Fibroblast of skin of right biceps (primary cell): ENCODE measurements at places on chromosomes 1 and 21.

DNA sequence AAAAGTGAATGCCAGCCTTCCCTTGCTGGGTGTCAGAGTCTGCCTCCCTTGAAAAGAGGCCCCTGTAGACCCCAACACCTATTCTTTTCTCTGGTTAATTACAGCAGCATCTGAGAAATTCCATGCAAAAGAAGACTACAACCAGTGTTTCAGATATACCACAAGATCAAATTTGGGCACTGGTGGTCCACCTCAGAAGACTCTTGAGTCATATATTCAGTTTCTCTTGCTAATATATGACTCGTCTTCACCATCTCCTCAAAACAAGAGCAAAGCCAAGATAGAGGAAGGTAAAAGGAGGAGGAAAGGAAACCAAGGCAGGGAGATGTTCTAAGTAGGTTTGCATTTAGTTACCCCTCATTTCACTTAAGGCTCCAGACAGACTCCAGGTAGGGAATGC, 259.9 kb downstream of the ZNF648 start:
- no peak for DNase-seq

GRCh38 chr1:81937791-81938450, 137.2 kb downstream of the ADGRL2 start:
- DNase-seq = no peak

DNA sequence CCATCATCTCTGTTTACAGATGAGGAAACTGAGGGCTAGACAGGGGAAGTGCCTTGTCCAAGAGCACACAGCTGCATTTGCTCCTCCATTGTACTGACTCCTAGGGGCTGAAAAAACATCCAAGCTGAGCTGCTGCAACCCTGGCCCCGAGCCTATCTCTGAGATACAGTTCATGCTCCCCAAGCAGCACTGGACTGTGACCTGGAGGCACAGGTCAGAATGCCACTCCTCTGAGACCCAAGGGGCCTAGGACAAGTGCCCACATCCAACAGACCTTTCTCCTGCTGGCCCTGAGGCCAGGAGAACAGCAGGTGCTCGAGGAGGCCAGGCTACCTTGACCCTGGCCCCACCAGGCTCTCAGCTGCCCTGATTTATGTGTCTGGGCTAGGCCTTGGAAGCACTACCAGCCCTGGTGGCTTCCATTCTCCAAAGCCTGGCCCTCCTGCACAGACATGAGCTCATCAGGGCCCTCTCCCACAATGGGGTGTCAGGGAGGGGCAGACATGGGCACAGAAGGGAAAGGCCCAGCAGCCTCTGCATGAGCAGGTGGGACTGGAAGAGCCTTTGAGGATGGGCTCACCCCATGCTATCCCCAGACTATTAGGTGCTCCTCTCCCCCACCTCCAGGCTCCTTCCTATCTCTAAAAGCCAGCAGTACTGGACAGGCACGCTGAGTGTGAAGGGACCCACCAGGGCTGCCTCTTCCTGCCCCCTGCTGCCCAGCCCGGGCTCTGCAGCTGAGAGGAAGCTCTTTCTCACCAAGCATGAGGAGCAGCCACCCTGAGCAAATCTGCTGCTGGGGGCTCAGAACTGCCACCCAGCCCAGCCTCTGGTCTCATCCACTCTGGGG, 18.8 kb downstream of the ADGRB2 start:
- peak; percentile 65 for DNase-seq

DNA sequence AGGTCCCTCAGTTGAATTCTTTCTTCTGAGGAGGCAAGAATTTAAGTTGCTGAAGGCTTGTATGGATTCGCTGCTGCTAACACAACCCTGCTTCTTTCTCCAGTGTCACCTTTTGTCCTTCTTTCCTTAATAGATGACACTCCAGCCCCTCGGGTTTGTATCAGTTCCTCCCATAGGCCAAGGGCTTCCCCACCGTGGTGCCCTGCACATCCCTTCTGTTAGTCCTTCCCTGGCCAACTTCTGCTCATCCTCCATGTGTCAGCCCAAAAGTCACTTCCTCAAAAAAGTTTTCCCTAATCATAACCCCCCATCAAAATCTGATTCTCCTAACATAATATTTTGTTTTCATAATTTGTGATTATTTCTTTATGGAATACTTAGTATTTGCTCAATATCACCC, 190.4 kb downstream of the RHOU start:
- no peak for DNase-seq

DNA sequence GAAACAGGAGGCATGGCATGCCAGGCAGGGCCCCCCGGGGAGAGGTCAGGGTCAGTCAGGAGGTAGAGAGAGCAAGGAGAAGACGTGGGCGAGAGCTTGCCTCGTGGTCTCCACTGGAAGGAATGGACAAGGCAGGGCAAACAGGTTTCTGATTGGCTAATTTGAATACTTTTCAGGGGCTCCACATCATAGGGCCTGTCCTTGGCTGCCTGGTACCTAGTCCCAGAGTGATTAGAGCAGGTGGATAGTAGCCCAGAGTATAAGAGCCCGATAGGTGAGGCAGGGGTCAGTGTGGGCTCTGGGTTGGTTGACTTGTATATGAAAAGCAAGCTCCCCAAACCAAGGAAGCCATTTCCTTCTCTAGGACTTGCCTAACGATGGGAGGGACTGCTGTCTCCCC, 178.6 kb downstream of the ZP4 start:
- DNase-seq = no peak

GRCh38 chr1:204344665-204345355, 14.9 kb downstream of the PLEKHA6 start:
- DNase-seq = peak; percentile 37

GRCh38 chr1:86521522-86521891, 25.4 kb upstream of the CLCA4 start:
- no peak for DNase-seq

DNA sequence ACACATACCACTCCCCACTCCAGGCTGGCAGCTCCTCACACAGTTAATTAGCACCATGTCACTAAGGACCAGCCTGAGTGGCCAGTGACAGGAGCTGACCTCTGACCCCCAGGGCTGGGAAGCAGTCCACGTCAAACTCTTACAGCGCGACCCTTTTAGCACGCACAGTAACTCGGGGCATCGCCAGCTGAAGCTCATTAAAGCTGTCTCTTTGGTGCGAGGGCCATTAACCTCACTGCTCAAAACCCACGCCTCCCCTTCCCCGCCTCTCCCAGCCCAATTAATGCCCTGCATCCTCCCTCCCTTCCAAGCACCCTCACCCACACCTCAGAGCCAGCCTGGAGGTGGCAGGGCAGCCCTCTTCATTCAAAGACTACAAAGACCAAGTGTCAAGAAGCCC, 31.7 kb downstream of the DMAP1 start:
- no peak for DNase-seq

DNA sequence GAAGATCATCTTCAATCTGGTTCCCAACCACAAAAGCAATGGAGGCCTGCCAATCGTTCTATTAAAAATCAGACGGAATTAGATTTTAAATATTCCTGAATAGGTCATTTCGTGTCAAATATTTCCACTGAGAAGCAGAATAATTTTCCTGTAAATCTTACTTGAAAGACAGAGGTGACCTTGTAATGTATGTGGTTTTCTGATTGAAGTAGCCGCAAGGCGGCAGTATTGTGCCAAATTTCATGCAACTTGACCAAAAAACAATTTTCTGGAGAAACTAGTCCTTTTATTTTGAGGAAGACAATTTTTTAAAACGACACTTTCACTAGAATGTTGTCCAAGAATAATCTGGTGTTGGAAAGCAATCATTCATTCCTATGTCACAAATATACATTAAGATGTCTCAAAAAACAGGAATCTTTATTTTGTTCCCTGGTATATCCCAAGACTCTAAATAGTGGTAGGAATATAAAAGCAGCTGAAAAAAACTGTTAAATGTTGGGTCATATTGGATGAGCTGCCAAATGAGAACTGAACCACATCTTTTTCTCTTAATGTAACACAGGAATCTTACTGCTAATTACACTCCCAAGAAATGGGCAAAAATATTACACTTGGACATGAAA, 33.6 kb downstream of the SPAG17 start:
- DNase-seq = peak; percentile 66

GRCh38 chr1:21655259-21655658, 13.9 kb downstream of the RAP1GAP start:
- no peak for DNase-seq

DNA sequence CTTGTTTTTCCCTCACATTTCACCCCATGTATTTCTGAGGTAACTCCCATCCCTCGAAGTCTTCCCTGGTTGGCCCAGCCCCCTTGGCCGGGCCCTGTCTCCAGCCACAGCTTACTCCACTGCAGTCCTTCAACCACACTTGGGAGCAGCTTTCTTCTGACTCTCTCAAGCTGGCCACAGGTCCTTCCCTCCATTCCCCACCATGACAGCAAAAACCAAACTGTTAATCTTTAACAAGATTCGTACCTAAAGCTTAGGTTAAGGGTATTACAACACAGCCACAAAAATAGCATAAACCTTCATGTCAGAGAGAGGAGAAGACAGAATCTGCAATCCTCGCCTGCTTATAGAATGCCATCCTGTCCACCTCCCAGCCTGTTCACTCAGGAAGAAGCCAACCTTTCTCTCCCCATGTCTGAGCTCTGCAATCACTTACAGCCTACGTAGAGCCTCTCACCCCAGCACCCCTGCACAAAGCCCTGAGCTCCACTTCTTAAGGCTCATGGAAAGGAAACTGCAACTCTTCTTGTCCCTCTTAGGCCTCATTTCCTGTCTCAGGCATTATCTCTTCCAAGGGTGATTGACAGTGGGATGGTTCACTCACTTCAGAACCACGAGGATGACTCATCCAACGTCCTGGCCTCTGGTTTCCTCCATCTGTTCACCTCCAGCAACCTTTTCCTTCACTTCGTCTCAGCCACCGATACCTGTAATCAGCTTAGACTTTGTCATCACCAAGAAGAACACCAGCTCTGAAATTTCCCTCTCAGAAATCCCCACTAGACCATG, 72.8 kb downstream of the CD2 start:
- peak; percentile 48 for DNase-seq

DNA sequence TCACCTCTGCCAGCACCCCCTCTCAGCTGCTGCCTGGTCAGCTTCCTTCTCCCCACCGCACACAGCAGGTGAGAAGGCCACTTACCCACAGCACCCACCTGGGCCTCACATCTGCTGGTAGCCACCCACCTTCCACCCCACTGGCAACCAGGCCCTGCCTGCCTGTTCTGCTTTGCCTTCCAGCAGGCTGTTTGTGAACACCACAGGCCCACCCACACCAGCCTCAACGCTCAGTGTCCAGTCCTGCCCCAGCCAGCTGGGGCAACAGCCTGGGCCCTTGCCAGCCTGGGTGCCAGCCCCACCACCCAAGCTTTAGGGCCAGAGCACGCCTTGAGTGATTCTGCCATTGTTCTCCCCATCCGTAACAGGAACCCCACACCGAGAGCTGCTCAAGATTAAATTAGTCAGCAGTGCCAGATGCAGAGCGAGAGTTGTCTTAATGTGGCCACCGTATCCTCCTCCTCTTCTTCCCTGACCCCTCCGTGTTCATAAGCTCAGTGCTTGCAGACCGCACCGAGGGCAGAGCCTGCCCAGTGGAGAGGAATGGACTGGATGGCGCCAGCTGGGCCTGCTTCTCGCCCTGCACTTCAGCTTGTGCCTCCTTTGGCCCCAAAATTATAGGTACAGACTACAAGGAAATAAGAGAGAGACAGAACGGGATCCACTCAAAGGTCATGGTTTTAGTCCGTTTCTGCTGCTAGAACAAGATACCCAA, 120.3 kb upstream of the COL6A1 start:
- DNase-seq = no peak

DNA sequence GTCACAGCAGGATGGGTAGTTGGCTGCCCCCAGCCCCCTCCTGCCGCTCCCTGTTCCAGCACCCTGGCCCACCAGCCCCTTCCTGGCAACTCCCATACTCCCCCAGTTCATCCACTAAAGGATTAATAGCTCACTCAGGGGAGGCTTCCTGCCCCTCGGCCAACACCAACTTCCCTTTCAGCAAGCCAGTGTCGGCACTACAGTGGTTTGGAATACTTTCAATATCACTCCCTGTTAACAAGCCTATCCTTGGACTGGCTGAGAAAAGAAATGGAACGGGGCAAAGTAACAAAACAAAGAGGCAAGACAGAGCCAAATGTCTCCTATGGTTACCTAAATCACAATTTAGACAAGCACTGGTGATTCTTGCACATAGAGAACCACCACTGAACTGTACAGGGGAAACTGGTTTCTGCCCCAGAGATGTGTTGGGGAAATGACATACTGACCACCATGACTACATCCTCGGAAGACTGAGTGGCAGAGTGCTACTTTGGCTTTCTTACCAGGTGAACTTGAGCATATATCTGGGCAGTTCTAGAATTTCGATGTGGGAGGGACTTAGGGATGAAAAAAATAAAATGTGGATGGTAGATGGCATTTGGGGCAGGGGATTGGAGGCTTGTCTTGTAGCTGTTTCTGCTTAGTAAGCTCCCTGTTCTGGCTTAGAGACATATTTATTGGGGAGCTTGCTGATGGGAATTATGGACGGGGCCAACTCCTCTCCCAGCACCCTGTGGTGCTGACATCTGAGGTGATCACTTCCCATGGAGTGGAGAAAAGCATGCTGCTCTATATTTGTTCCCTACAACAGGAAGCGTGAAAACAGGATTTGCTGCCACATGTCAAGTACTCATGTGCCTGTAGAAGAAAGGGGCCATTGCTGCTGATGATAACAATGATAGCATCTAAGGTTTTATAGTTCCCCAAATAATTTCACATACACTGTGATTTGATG, 7.1 kb upstream of the CAPN2 start:
- peak; percentile 47 for DNase-seq

DNA sequence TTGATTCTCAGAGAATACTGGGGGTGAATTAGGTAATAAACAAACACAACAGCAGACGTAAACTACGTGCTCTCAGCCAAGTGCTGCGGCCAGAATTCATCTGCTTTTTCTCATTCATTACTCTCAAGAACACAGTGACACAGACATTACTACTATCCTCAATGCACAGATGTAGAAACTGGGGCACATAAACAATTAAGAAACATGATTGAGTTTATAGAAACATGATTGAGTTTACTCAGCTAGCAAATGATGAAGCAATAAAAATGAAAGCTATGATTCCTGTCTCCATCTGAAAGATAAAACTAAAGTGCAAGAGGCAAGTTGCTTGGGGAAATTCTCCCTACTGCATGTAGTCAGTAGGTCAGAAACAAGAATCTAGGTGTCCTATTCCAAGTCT, 140.5 kb downstream of the IFI44 start:
- no peak for DNase-seq

DNA sequence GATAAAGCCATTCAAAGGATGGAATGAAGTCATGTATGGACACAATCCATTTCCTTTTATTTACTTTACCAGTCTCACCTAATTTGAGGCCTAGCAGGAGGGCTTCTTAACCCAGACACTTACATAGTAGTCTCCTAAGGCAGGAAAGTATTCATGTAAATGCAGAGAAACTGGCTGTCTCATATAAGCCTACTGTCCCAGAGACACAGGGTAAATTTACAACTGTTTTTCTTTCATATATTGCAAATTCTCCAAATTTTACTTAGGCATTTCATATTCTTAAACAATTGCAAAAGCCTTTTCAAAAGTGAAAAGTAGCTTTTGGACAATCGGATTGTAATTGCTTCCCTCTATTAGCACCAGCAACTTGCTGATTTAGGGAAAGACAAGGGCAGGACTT, 29.9 kb downstream of the SPAG17 start:
- DNase-seq = no peak

DNA sequence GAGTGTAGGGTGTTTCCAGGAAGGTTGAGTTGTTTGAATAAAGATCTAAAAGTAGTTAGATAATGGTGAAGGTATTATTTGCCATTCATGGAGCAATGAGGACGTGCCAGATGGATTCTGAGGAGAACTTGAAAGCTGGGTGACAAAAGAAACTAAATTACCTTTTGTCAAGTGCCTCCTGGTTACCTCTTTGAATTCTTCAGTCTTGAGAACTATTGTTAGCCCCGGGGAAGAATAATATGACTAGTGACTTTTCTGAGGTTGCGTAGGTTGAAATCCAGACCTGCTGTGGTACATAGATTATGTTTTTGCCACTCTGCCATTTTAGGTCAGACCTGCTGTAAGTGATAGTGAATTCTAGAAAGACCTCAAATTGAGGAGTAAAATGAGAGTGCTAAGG, 11.5 kb downstream of the LAMC1 start:
- DNase-seq = no peak
